ENCODE measurements at places on chromosomes 13 and 19.

GRCh38 chr13:75764251-75764925 lies 128.3 kb downstream of the LMO7 start:
- DNase-seq: no peak

GRCh38 chr19:35781650-35782049 lies 6.3 kb downstream of the ARHGAP33 start:
- no peak for DNase-seq

DNA sequence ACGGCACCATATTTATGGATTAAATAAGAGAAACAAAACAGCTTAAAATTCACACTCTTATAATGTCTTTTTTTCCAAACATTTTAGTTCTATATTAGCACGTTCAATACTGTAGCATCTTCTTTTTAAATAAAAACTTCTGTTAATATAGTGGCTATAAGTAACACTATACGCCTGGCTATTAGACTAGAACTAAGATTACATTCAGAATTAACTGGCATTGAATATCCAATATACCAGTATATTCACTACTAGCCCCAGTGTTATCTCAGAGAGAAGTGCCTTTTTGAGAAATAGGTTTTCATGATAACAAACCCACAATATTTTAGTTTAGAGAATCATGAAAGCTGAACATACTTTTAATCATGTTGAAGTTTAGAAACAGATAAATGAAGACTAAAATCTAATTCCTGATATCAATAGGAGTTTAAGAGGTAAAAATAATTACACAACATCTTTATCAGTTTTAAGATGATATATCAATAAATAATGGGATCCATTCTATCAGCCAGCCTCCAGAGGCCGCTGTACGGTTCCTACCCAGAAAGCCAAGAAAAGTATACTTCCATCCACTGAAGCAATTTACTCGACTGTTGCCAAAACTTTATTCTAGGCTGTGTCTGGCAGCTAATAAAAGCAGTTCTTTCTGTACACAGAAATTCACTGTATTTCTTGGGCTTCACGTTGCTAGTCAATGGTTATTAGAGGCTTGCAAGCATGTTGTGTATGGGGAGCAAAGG lies 1113.4 kb upstream of the MIR17HG start:
- DNase-seq: no peak

GRCh38 chr13:50923272-50923671 lies 13.7 kb downstream of the RNASEH2B start:
- no peak for DNase-seq

- DNase-seq: no peak
These were observed 214.9 kb downstream of the KCNRG start for GRCh38 chr13:50229960-50230661.

- DNase-seq: no peak
These were observed 75.9 kb upstream of the SCEL start for GRCh38 chr13:77459592-77459991.

GRCh38 chr13:27775943-27776342 lies 16.3 kb upstream of the GSX1 start:
- no peak for DNase-seq

DNA sequence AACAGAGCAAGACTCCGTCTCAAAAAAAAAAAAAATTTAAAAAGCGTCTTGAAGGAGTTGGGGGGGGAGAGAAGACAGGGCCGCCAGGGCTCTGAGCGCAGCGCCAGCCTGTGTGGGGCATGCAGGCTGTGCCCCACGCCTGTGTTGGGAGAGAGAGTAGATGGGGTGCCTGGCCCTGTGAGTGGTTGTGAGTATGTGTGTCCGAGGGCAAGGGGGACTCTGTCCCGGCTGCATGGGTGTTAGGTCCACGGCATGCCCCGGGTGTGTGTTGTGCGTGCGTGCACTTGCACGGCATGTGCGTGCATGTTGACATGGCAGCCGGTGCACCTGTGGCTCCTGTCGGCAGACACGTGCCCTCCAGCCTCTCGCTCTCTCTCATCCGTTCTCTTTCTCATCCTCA lies 3.4 kb downstream of the MAP2K7 start:
- DNase-seq: no peak

DNA sequence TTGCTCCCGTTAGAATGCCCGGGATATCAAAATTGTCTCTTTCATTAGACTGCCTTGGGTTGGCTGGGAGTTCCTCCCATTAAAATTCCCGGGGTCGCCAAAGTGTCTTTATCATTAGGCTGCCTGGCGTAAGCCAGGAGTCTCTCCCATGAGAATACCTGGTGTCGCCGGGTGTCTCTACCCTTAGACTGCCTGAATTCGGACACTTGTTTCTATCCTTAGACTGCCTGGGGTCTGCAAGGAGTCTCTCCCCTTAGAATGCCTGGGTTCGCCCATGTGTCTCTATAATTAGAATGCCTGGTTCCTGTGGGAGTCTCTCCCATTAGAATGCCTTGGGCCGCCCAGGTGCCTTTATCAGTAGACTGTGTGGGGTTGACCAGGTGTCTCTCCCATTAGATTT lies 1538.2 kb downstream of the UQCRFS1 start:
- DNase-seq: no peak

DNA sequence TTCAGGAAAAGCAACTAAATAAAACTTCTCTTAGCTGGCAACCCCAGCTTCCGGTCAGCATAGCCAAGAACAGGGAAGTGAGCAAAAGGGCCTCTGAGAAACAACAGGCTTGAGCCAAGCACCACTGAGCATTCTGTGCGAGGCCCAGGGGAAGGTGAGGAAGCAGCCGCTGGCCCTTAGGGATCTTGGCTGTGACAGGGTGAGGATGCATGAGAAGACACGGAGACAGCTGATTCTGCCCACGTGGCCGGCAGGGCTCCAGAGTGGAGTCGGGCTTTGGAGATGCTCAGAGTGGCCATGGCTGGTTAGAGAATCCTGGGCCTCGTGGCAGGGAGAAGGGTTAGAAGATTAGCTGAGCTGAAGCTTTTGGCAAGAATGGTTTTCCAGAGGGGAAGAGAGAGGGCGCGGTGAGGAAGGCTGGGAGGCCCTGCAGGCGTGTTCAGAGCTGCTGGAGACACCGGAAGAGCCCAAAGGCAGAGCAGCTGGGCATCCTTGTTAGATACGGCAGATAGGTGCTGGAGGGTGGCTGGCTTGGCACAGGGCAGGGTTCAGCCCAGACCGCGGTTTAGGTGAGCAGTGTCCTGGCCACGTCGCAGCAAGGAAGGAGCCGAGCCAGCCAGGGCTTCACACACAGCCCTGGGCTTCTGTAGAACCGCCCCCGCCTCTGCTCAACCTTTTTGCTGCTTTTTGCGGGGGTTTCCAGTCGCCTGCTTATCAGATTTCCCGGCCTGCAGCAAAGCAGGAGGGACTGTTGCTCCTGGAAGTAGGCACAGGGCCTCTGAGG lies 17.3 kb downstream of the UPF1 start:
- DNase-seq: no peak

GRCh38 chr13:29676535-29676934 lies 81.0 kb upstream of the SLC7A1 start:
- DNase-seq: no peak

DNA sequence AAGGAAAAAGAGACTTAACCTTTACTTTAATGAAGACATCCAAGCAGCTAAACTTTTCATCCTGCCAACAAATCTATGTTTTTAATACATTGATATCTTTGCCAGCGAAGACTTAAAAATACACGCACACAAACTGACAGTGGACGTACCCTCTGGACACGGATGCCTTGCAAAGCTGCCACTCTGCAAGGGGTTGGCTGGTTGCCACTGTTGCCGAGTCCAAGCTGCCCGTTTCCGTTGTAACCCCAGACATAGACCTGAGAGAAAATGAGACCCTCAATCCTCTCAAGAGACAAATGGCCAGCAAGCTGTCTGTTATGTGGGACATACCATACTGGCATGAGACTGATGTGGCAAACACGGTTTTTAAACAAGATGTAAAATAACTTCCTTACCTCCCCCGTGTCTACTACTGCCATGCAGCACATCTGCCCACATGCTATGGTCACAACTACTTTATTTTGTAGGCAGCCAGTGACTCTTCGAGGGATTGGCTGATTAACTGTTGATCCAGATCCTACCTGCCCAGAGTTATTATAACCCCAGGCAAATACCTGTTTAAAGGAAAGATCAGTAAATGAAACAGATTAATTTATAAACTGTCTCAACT lies 21.2 kb downstream of the RCBTB2 start:
- no peak for DNase-seq

Measured in activated naive CD4-positive, alpha-beta T cell treated with anti-CD3 and anti-CD28 coated beads for 36 hours (primary cell).